Spinal cord (tissue), 10 donors: ENCODE measurements at places on chromosomes 1 and 21.

GRCh38 chr21:34073749-34074282, 438 bp downstream of the MRPS6 start:
- DNase-seq = no peak

GRCh38 chr1:205480349-205480985, 24.0 kb upstream of the CDK18 start:
- DNase-seq = no peak

DNA sequence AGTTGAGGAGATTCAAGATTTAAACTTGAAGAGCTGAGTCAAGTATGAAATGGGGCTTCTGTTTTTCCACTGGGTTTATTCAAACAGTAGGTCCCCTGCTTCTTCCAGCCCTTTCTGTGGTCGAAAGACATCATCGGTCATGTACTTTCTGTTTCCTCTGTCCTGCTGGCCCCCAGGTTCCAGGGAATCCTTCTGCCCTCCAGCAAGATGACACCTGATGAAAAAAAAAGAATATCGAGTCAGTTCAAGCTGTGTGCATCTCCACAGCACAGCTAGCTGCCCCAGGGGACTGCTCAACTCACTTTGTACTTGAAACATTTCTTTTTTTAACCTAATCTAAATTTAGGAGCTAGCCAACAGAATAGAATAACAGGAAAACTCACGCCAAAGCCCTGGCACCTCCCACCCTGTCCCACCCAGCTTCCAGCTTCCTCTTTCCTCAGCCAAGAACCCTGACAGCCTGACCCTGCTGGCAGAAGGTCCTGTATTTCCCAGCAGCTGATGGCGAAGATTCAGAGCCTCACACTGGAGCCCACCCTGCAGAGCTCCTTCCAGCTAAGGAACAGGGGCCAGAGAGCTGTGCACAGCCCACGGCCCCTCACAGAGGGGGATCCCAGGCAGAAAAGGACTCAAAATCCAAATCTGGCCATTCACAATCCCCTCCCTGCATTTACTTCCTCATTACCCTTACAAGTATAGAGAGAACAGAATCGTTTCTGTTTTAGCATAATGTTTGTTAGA, 176.5 kb downstream of the PSMG1 start:
- no peak for DNase-seq

- DNase-seq = no peak
Measured at GRCh38 chr21:14040386-14040785, 170.4 kb downstream of the LIPI start.

- DNase-seq = no peak
Measured at GRCh38 chr1:154846565-154847442, 23.3 kb downstream of the KCNN3 start.

- peak; percentile 13 for DNase-seq
Measured at GRCh38 chr1:19648689-19649088, 4.6 kb downstream of the NBL1 start.

GRCh38 chr1:31532173-31532572, 44.1 kb upstream of the TINAGL1 start:
- DNase-seq = no peak

DNA sequence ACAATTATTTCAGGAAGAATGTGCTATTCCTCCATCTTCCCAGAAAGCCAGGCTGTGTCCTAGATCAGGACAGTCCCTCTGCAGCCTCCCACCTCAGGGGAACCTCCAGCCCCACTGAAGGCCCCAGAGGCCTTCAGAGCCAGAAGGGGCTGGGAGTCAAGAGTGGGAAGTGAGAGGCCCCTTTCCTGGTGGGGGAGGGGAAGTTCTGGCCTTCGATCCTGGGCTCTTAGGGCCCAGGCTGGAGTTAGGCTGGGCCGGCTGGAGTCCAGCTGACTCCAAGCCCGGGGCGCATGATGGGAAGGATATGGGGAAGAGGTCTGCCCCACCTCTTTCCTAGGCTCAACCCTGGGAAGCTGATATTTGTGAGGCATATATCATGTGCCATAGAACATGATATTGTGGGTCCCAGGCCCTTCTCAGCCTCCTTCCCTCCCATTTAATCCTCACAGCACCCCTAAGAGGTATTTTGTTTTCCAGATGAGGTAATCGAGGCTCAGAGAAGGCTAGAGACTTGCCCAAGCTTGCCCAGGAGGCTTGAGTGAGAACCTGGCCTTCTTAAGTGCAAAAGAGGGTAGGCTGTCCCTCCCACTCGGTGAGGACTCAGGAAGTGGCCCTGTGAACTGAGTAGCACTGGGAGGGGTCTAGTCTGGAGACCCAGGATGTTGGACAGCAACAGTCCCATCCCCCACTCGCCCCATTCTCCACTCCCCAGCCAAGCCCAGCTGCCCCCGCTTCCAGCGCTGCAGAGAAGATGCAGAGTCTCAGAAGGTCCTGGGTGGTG, 18.6 kb upstream of the HSPG2 start:
- DNase-seq = no peak

DNA sequence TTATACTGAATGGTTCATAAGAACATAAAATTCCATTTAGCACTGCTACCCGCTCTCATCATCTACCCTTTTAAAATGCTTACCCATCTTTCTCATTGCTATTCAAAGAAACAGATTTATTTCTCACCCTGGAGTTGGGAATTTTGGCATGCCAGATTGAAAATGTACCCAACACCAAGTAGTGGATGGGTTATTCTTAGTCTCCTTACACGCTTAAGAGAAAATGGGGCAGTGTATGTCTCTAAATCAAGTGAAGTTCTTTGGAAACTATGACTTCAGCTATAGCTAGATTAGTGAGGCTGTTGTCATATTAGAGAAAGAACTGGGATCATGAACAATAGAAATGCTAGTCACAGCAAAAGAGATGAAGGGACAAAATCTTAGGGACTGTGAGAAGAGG, 27.7 kb upstream of the ESRRG start:
- no peak for DNase-seq

DNA sequence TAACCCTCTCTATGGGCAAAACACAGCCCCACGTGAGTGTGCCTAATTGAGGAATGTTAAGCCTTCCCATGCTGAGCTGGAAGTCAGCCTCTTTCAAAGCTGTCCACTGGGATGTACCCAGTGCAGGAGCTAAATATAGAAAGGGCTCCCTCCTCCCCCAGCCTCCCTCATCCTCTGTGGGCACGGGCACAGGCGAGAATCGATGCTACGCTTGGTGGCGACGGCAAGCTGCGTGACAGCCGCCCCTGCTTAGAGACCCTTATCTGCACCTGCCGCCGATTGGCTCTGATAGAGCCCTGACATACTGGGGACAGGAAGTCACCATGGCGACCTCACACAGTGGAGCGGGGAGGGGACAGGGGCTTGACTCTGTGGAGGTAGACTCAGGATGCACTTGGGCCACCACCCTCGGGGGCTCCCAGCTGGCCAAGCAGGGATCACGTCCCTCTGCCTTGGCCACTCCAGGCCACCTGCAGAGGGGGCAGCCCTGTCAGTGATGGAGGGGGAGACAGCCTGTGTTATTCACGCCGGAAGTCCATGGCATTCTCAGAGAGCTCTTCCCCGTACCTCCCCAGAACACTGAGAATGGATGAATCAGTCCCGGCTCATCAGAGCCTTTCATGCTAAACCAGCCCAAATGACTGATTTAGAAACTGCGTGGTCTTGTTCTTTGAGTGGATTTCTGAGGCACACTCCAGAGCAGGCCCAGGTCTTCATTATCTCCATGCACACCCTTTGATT, 84.8 kb downstream of the KCND3 start:
- peak; percentile 86 for DNase-seq

GRCh38 chr1:197706601-197707000, 68.7 kb downstream of the DENND1B start:
- DNase-seq = no peak

DNA sequence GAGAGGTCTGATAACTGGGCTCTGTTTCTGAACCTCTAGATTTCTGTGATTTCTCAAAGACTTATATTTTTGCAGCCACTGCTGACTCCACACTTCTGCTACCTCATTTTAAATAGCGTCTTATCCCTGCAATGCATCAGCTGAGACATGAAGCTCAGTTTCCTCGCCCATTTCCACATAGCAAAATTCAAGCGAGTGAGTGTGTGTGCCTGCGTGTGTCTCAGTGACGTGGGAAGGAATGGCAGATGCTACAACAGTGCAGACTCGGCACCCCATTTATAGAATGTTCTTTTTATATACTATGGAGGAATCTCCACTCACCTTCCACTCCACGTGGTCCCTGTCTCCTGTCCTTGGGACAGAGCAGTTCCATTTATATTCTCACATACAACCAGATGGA, 35.7 kb downstream of the ZMYND12 start:
- no peak for DNase-seq

GRCh38 chr1:194281376-194281775, 1095.0 kb upstream of the B3GALT2 start:
- DNase-seq = no peak

DNA sequence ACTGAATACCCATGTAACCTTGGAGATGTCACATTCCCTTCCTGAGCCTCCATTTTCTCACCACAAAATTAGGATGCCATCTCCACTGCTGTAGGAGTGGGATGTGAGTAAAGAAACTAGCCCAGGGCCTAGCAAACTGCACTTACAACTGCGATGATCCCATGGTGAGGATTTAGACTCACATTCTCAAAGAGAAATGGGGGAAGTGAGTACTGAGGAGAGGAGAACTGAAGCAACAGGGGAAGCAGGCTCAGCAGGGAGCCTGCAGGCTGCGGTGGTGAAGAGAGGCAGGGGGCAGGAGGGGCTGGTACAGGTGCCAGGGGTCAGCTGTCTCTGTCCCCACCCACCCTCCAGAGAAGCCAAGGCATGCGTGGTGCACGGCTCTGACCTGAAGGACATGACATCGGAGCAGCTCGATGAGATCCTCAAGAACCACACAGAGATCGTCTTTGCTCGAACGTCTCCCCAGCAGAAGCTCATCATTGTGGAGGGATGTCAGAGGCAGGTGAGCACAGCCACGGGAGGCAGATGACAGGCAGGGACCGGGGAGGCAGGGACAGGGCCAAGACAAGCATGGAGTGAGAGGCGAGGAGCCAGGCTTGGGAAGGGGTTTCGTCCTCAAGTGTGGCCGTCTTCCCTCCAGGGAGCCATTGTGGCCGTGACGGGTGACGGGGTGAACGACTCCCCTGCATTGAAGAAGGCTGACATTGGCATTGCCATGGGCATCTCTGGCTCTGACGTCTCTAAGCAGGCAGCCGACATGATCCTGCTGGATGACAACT, 16.4 kb upstream of the ATP1A4 start:
- no peak for DNase-seq

DNA sequence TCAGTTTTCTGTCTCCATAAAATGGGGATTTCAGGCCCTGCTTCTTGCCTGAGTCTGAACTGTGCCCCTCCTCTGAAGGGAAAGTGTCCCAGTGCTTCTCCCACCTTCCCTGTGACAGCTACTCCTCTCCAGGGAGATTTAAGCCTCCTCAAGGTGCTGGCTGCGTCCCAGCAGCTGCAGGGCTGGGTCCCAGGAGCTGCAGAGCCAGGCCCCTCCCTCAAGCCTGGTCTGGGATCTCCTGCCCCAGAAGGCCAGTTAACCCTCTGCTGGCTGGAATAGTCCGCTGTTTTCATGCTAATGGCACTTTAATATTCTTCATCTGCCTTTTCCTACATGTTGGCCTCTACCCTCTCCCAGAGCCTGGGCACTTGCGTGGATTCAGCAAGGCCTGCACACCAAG, 99.0 kb downstream of the PLXNA2 start:
- no peak for DNase-seq
